ENCODE measurements at places on chromosomes 16 and 17.

DNA sequence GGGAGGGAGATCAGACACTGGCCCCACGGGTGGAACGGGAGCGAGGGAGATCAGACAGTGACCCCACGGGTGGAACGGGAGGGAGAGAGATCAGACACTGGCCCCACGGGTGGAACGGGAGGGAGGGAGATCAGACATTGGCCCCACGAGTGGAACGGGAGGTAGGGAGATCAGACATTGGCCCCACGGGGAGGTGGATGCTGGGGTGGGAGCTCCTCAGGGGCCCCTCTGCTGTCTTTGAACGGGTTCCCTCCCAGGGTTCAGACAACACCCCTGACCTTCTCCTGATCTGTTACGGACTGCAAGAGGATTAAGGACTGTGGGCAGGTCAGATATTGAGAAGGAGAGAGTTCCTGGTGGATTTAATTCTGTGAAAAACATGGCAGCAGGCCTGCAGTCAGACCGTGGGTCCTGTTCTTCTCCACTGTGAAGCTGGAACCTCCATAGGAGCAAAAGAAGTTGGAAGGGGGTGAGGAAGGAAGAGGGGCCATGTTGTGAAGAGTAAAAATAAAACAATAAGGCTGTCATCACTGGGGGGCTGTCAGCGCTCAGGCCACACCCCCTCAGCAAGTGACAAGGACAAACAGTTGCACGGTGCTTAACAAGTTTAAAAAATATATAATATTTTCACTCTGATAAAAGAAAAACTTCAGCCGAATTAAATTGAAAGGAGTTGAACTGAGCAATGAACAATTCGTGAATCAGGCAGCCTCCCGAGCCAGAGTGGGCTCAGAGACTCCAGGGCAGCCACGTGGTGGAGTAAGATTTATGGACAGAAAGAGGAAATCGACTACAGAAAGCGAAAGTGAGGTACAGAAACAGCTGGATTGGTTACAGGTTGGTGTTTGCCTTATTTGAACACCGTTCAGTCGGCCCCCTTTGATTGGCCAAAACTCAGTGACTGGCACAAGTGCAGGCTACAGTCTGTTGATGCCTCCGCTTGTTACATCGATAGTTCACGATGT lies 348.7 kb upstream of the TNRC6C start:
- DNase-seq = no peak

DNA sequence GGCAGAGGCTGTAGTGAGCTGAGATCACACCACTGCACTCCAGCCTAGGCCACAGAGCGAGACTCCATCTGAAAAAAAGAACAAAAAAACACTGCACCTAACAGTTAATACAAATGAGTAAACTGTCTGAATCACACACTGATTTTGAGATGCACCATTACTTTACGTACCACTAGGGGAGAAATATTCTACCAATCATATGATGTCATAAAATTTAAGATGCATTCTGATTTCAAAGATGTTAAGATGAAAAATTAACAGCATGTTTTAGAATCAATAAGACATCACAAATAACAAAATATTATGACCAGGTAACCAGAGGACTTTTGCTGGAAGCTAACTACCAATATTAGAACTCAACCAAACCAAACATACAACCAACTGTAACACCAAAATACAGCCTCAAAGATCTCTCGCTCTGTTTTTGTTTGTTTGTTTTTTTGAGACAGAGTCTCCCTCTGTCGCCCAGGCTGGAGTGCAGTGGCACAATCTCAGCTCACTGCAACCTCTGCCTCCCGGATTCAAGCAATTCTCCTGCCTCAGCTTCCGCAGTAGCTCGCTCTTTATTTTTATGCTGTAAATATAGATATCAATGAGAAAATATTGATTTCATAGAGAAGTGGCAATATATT lies 31.6 kb downstream of the GLG1 start:
- no peak for DNase-seq

DNA sequence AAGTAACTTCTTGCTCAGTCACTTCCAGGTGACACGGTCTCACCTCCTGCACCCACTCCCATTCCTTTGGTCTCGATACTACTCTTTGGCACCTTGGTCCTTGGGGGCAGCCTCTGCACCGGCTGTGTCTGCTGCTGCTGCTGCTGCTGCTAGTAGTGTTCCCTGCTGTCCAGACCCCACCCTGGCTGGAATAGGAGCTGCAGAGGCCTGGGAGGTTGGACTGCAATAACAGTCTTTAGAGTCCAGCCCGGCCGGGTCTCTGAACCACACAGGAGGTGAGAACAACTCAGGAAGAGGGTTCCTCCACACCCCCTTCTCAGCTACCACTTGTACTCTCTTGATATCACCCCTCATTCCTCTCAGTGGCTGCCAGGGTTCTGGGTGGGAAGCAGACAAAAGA lies 231.1 kb upstream of the NLRP1 start:
- DNase-seq = no peak

- DNase-seq = no peak
These were observed 2.0 kb downstream of the DLX3 start for GRCh38 chr17:49992933-49993422.

DNA sequence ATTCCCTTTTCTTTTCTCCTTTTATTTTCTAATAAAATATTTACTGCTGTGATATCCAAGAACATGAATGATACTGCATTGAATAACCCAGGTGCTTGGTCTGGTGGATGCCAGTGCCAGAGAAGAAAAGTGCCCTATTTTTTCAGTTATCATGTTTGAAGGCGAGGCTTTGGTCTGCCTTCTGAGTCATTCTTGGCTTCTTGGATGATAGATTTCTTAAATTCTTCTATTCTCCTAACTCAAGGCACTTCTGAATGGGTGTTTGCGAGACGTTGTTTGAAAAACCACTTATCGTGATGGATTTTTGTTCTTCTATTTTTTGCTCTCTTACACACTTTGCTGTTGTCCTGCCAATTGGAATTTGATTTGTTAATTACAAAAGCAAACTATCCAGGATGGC lies 66.7 kb downstream of the FTO start:
- no peak for DNase-seq

DNA sequence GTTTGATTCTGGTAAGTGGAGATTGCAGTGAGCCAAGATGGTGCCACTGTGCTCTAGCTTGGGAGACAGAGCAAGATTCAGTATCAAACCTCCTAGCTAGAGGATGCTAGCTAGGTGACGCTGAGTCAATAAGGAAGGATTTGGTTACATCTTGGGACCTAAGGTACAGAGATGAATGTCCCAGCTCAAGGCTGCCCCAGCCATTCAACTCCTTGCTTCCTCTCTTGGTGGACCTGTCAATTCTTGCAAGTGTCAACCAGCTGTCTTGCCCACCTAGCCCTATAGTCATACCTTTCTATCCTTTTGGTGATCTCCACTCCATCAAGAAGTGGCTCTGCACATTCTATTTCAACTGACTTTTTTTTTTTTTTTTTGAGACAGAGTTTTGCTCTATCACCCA lies 1.4 kb upstream of the MILR1 start:
- DNase-seq = no peak

- no peak for DNase-seq
These were observed 454.8 kb downstream of the TOX3 start for GRCh38 chr16:52092126-52092525.

DNA sequence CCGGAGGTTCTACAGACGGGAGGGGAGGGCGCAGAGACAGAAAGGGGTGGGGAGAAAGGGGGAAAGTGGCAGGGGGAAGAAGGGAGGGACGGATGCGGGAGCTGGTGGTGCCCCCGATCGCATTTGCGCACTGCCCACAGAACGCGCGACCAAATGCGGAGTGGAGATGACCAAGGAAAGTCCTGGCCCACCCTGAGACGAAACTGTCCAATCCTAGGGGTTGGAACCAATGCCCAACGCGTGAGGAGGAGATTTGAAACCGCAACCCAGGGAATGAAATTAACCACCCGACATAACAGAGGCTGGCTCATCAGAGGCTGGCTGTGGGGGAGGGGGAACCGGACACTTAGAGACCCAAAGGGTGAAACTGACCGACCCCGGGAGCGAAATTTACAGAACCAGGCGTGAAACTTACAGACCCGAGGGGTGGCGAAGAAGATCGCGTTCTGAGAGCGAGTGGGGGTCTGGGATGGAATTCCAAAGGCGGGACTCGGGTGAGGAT lies 1.4 kb downstream of the HES7 start:
- DNase-seq = no peak

DNA sequence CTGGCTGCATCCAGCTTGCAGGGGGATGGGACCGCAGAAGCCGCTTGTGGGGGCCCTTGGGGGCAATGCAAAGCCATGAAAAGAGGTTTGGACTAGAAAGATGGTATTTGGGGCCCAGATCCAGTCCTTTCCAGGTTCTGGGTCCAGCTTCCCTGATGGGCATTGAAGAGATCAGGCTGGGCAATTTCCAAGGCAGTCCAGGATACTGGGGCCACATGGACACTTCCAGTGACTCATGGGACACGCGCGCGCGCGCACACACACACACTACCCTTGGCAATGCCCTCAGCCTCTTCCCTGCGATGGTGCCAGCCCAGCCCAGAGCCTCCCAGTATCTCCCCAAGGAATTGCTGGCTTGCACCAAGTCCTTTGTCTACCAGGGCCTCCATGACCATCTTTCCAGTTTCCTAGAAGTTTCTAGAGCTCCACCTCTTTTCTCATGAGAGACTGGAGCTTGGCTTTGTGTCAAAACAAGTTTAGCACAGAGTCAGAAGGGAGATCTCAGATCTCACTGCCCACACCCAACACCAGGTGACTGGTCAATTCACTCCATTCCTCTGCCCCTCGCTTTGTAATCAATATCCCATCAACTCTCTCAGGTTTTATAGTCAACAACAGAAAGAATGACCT lies 44.3 kb downstream of the WNT3 start:
- DNase-seq = no peak

DNA sequence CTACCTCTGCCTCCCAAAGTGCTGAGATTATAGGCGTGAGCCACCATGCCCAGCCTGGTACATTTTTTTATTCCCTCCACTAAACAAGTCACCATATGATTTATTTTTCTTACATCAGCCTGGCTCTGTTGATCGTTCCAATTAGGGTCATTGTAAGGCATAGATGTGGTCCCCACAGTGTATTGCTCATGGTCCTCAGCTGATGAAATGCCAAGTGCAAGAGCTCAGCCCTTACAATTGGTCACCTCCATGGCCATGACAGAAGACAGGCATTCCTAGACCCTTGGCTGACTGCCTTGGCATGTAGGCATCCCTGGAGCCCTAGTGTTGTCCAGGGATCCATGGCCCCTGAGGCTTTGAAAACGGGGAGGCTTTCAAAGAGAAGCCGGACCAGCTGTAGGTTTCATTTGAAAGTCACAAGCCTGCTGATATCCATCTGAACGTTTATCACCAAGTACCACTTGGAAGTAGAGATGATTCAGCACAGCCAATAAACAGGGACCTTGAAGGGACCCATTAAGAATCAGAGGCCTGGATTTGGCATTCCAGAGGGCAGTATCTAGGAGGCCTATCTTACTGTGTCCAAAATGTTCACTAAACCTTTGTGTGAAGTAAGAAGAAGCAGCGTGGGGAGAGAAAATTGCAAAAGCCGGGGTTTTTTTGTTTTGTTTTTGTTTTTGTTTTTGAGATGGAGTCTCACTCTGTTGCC lies 20.6 kb upstream of the PRKCA start:
- no peak for DNase-seq

GRCh38 chr17:43695970-43696865 lies 34.5 kb upstream of the MEOX1 start:
- DNase-seq = no peak

DNA sequence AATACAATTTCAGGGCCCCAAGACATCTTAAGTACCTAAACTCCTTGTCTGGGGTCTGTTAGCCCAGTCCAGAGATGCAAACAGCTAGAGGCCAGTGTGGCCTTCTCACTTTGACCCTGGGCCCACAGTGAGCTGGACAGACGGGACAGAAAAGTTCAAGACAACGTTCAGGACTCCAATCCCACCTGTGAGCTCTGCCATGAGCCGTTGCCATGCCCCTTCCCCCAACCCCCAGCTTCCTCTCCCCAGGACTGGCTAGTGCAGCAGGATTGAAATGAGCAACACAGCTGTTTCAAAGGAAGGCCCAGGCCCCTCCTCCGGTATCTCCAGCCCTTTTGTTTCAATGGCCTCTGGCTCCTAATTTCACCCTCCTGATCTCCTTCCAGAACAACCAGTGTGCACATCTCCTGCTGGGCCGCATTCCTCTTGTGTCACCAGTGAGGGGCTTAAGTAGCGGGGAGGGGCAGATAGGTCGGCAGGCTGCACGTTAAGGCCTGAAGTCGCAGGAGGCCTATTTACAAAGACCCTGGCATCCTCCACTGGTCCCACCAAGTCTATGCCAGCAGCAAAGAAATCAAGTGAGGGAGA lies 11.3 kb downstream of the AXIN2 start:
- DNase-seq = no peak

All from fibroblast of skin of left quadriceps (primary cell).